Endothelial cell (in vitro differentiated cells): ENCODE measurements at places on chromosomes 3 and 15.

GRCh38 chr15:57298843-57299550 lies 77.3 kb upstream of the CGNL1 start:
- no peak for DNase-seq

GRCh38 chr3:127421943-127422662 lies 134.3 kb upstream of the PRR20G start:
- DNase-seq: no peak

GRCh38 chr3:58528629-58529028 lies 8.4 kb downstream of the ACOX2 start:
- DNase-seq: no peak

DNA sequence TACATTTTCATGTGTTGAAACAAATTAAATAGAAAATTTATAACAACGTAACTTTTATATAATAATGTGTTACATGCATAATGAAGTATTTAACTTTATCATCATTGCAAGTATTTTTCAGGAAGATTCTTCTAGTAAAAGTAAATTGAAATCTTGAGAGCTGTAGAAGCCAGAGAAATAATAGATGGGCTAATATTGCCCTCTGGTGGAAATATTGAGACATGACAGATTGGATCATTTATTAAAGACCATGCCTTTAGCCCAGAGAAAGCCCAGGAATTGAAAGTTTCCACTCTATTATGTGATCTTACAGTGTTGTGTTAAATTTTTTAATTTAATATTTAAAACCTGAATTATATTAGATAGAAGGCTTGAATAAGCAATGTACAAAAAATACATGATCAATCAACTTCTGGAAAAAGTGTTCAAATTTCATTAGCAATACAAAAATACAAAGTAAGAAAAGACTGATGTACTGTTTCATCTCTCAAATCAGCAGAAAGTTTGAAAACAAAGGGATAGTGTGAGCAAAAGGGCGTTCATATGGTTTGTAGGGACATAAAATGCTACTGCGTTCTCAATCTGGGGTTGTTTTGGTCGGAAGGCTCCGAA lies 52.7 kb upstream of the SPTSSB start:
- DNase-seq: no peak

DNA sequence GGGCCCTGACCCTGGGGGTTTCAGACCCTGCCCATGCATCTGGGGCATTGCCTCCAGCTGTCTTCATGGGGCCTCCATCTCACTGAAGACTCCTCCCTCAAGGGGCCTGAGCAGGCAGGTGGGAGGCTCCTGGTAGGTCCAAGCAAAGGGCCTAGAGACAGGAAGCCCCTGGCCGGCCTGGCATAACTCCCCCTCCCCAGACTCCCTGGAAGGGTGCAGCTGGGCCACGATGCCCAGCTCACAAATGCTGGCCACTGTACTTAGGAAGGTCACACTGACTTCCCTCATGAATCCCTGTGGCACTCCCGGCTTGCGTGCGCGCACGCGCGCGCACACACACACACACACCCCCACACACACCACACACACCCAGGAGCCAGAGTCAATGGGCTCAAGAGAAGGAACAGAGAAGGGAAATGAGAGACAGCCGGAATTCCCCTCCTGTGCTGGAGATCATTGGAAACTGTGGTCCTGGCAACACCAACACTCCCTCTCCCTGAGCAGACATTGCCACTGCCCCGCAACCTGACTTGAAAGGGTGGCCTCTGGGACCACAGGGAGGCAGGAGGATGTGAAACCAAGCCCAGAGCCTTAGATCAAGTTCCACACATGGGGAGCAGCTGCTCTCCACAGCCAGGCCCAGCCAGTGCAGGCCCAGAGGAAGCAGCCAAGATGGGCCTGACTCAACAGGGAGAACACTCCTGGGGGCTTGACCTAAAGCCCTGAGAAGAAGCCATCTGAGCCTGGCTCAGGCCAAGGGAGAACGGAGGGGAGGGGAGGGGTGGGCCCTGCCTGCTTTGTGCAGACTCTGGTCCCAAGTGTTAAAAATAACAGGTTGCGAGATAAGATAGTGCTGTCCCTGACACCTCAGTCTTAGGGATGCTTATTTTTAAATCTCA lies 69.7 kb downstream of the SCN5A start:
- no peak for DNase-seq

DNA sequence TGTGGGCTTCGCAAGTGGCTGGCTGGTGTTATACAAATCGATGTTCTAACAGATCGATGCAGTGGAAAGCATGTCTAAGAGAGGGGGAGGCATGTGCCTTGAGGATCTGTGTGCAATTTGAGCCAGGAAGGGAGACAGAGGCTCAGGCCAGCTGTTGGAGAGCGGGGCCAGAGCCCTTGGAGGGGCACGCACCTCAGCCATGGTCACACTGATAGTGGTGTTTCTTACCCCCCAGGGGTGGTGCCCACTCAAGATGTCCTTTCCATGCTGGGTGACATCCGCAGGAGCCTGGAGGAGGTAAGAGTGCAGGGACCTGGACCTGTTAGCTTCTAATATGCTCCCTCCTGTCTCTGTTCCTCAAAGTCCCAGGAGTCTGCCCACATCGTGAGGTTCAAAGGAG lies 3.8 kb upstream of the ABTB1 start:
- no peak for DNase-seq

DNA sequence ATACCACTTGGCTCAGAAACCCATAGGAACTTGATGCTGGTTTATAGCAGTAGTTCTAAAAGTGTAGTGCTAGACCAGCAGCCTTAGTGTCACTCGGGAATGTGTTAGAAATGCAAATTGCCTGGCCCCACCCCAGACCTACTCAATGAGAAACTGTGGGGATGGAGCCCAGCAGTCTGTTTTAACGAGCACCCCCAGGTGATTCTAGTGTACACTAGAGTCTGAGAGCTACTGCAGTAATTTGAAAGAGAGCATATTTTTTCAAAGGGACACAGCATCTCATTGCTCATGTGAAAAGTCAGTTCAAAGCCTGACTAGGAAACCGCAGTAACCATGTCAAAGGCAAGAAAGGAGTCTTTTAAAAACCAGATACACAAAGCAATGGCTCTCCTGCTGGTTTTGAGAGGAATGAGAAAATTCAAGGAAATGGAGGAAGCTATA lies 313.4 kb downstream of the SQOR start:
- DNase-seq: no peak

GRCh38 chr15:47188758-47189507 lies 528.4 kb upstream of the SEMA6D start:
- DNase-seq: no peak

GRCh38 chr3:11898611-11899325 lies 52.1 kb upstream of the TAMM41 start:
- DNase-seq: no peak

GRCh38 chr15:99956820-99957641 lies 223.8 kb upstream of the LYSMD4 start:
- no peak for DNase-seq

GRCh38 chr3:50552598-50552997 lies 14.9 kb downstream of the C3orf18 start:
- DNase-seq: no peak

DNA sequence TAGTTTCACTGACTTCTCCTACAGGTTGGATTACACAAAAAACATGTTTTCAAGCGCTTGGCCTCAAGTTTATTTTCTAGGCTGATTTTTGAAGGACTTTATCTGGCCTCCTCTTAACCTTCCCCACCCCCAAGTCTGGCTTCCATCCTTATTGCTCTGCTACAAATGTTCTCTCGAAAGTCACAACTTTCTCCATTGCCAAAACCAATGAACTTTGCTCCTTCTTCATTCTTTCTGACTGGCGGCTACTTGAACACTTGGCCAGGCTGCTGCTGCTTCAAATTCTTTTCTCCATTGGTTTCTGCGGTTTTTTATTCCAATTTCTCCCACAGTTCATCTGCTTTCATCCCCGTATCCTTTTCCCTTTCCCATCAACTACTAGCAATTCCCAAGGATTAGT lies 106.6 kb downstream of the TOP2B start:
- no peak for DNase-seq
